ENCODE measurements at places on chromosomes 7 and 10. TPM values are rescaled to one million over a fixed set of nuclear protein-coding genes. Genes with fewer than 3 reads are reported as not detected.

Gene STEAP1B
- total RNA-seq, result 1.1 TPM

Gene ABCB4
- total RNA-seq, result 0.47 TPM

Gene MMRN2
- 4.8 TPM for total RNA-seq

Gene NOS3
- total RNA-seq, result 0.78 TPM
